ENCODE measurements at places on chromosomes 1 and 21. TPM values are rescaled to one million over a fixed set of nuclear protein-coding genes. Genes with fewer than 3 reads are reported as not detected.

ZBTB40 gene
- polyA plus RNA-seq, result 12.8 TPM

MAN1C1 gene
- polyA plus RNA-seq, result 14.5 TPM

HIVEP3 gene
- polyA plus RNA-seq, result 3.8 TPM

C1orf116 gene
- polyA plus RNA-seq, result 0.11 TPM

RIPK4 gene
- 3.1 TPM for polyA plus RNA-seq

CFHR3 gene
- polyA plus RNA-seq, result 2.3 TPM

PKLR gene
- polyA plus RNA-seq, result not detected

PDZK1IP1 gene
- polyA plus RNA-seq, result not detected

DNA sequence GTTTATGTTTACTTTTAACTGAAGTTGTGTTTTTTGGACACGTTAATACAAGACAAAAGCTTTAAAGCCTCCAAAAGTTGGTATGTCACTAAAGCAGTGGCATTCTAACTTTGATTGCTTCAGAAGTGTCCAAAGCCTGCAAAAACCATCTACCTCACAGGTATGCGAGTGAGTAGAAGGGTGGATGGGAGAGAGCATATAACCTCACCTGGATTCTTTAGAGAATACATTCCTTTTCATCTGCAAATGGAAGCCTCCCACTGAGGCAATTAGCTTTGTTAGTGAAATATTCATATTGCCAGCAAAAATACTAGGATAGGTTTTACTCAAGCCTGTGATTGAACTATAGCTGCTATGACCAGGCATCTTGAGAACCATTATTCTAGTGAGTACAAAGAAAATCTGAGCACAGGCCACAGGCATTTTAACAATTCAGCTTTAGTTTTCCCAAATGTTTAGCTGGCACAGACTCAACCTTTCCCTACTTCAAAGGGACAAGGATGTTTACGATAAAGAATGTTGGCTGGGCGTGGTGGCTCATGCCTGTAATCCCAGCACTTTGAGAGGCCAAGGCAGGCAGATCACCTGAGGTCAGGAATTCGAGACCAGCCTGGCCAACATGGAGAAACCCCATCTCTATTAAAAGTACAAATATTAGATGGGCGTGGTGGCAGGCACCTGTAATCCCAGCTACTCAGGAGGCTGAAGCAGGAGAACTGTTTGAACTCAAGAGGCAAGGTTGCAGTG lies 39.7 kb downstream of the MAP3K21 start:
- DNase-seq, result no peak

DNA sequence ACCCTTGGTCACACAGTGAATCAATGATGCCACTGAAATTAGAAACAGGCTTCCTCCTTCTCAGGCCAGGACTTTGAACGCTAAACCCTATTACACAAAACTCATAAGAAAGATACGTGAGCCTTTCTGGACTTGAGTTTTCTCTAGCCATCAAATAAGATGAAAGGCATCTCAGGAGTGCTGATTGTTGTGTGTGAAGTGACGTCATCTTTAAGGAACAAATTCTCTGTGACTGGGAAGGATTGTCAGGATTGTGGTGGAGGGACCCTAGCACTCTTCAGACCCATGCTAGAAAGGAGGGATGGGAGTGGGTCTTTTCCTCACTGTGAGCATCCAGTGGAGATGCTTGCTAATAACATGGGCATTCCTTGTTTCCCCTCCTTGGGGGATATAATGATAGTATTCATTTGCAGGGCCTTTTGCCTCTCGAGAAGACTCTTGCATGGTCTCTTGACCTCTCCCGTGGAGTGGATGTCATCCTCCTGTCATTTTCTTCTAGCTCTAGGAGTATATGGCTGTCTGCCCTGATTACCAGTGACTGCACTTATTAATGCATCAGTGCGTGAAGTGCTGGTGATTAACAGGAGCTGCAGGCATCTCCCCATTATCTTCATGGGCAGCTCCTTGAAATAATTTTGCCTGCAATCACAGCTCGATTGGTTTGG lies 39.9 kb downstream of the SPATA46 start:
- DNase-seq, result no peak
